ENCODE measurements at places on chromosomes 2 and 18.
A peak's percentile ranks its signal among the peaks of the same experiment; 100 is the strongest.

DNA sequence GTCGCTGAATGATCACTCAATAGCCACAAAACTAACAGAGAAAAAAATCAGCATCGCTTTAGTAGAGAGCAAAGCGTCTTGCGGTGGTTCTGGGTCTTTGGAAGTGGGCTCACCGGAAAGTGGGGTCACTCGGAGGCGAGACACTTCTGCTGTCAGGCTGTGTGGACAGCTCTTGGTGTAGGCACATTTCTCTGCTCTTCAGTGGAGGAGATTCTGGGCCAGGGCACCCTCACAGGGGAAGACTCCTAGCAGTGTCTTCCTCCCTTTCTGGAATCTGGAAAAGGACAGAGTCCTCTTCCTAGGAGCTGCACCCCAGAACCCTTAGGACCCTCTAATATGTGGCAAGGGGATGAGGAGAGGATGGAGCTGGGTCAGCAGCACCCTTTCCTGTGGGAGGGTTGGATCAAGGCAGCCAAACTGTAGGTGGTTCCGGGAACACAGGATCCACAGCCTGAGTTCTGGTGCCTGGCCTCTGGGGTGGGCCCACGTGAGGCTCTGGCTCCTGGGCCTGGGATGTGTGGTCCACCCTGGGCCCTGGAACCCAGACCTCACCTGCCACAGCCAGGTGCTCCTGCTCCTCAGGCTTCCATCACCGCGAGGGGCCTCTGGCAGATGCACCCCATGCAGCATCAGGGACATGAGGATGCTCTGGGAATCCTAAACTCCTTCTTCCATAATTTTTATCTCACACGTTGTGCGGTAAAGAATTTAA is 25.1 kb downstream of the GPR35 start:
- DNase-seq = no peak

DNA sequence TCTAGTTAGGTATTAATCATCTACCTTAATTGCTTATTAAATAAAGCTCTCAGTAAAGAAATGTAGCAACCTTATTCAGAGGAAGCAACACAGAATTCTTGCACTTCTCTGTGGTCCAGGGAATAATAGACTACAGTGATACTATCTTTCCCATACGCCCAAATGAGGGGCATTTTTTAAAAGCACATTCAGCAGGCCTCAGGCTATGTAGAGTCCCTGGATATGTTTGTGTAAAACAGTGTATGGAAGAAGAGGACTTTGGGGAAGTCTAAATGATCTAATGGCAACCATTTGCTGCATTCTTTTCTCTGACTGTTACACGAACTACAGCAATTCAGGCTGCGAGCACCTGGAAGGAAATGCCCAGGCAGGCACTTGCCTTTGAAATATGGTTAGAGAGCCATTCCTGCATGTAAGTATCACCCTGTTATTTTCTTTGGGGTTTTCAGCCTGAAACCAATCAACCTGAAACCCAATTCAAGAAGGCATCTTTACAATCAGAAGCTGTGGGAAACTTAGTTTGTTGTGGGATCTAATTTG is 1814.7 kb upstream of the CELF4 start:
- no peak for DNase-seq

DNA sequence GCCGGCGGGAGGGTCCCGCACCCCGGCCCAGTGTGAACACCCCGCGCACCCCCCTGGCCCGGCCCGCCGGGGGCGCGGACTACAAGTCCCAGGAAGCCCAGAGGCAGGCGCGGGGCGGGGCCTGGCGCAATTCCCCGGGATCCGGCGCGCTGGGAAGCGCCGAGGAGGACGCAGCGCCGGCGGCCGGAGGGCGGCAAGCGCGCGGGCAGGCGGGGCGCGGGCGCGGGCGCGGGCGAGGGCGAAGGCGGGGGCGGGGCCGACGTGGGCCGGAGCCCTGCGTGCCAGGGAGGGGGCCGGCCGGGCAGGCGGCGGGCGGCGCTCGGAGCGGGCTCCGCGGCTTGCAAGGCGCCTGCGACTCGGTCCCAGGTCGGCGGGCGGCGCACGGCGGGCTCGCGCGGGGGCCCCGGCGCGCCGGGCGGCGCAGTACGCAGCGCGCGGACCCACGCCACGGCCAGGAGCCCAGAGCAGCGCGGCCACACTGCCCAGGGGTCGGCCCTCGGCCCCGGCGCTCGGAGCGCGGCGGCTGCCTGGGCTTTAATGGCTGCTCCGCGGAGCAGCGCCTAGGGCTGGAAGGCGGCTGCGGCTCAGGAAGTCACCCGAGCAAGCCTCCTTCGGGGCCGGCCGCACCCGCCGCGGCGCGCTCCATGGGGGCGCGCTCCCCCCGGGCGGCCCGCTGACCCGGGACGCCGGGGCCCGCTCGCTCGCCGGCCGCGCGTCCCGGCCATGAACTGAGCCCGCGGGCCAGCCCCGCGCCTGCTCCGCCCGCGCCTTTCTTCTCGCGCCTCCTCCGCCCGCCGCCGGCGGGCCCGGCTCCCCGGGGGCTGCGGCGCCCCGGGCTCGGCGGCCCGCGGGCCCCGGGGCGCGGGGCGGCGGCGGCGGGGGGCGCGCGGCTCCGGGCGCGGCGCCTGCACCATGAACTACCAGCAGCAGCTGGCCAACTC is at the start of gene AGAP1:
AGAP1 (plus strand) TSS at position 269 of the 941 bp plus-strand sequence.
- no peak for DNase-seq

- no peak for DNase-seq
Measured at GRCh38 chr2:53646788-53647187, 120.8 kb upstream of the CHAC2 start.

GRCh38 chr2:8458503-8459459 is 223.1 kb upstream of the ID2 start:
- DNase-seq = no peak

GRCh38 chr18:65752625-65753325 is 2.0 kb downstream of the CDH7 start:
- no peak for DNase-seq

- DNase-seq = no peak
Measured at GRCh38 chr2:232434091-232434490, 21.9 kb upstream of the ALPI start.

DNA sequence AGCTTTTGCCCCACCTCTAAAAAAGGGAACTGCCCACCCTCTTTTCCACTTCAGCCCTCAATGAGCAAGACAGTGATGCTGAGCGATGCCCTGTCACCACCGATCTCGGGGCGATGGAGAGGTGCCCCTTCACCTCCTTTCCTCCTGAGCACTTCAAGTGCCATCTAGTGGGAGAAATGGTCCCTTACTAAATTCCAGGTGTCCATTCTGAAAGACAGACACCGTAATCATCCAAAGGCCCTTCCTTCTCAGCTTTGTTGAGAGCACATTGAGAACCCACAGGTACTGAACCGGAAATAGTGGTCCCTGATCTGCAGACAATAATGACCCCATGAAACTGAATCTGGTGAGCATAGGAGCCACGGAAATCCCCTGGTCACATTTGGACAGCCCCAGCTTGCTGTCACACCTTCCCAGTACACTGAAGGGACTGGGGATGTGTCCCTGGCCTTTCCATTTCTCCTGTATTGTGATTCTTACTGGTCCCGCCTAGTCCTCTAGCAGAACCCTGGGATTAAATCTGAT is 38.5 kb downstream of the KCTD18 start:
- DNase-seq = no peak

DNA sequence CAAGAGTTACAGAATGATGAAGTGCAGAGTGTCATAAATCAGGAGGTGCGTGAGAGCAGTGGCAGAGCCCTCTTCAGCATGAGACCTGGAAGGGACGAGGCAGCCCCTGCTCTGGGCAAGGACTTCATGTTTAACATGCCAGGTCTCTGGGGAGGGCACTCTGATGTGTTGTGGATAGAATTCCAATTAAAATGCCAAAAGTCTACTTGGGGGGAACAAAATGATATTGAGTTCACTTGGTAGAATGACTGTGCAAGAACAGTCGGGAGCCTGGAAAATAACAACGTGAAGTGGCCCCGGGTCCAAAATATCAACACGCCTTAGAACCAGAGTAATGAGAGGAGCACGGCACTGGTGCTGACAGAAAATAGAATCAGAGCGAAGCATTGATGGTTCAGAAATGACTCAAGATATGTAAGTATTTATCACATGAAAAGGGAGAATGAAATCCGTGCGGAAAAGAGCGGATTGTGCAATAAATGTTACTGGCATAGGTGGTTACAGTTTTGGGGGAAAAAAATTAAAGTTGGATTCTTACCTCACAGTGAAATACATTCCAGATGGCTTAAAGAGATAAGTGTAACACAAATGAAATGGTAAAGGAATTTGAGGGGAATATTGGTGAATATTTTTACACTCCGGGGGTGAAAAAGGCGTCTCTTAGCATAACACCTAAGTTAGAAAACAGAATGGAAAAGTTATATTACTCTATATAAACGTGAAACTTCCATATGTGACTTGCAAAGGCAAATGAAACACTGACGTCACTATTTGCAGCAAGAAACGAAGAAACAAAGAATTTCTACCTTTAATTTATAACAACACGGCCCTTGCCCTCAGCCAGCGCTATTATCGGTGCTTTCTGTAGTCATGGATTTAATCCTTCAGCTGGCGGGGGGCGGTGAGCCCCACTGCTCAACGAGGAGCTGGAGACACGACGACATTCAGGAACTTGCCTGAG is 159.4 kb upstream of the TWIST2 start:
- DNase-seq = no peak

GRCh38 chr2:224126440-224126839 is 87.4 kb upstream of the SERPINE2 start:
- DNase-seq = no peak

- no peak for DNase-seq
Measured at GRCh38 chr2:161044921-161045320, 115.3 kb upstream of the TANK start.

GRCh38 chr2:99715956-99716355 is 226.1 kb upstream of the REV1 start:
- no peak for DNase-seq

- no peak for DNase-seq
Measured at GRCh38 chr2:18551169-18551568, 9.3 kb downstream of the RDH14 start.

DNA sequence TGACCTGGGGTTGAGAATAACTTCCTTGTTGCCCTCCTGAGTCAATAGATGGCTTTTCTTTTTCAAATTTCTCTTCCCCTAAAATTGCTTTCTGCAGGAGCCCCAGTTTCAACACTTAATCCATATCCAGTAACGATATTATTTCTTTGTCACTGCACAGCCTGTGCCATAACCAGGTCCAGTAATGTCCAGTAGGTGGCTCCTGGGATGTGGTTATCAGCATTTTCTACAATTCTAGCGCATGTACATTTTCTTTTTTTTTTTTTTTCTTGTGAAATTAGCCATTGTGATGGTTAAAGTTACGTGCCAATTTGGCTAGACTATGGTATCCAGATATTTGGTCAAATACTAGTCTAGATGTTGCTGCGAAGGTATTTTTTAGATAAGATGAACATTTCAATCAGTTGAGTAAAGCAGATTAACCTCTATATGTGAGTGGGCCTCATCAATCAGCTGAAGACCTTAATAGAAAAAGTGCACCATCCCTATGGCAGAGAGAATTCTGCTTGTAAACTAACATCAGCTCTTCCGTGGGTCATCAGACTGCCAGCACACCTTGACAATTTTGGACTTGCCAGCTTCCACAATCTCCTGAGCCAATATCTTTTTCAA is 72.9 kb upstream of the SCG2 start:
- DNase-seq = peak; percentile 20

- DNase-seq = no peak
Measured at GRCh38 chr2:152564754-152565551, 152.3 kb downstream of the PRPF40A start.

DNA sequence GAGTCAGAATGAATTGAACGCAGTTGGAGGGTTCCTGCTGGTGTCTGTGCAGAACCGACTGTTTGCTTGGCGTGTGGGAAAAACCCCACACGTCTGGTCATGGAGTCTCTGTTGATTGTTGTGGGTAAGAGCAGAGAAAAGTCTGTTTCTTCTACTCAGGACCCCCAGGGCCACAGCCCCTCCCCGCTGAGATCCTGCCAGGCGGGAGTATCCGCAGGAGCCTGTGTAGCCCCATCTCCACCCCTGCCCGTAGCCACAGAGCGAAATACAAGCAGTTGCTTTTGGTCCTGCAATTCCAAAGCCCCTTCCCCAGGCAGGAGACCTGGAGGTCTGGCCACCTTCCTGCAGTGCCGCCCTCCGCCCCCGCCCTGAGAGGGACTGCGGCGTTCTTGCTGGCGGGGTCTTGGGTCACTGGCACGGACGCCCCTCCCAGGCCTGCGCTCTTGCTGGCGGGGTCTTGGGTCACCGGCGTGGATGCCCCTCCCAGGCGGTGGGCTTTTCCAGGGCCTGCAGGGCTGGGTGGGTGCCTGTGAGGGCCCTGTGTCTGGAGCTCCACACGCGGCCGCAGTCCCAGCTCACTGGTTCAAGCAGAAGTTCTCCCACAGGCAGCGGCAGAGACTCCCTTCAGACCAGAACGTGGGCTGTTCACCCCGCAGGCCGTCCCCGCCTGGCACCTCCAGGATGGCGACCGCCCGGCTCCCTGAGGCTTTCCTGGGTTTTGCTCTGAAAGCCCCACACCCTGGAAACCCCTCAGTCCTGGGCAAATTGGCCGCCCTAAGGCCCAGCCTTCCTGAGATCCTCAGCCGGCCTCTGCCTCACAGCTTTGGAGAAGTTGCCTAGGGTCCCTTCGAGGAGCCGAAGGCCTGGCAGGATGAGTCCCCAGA is 76.0 kb upstream of the CTDP1 start:
- DNase-seq = no peak

DNA sequence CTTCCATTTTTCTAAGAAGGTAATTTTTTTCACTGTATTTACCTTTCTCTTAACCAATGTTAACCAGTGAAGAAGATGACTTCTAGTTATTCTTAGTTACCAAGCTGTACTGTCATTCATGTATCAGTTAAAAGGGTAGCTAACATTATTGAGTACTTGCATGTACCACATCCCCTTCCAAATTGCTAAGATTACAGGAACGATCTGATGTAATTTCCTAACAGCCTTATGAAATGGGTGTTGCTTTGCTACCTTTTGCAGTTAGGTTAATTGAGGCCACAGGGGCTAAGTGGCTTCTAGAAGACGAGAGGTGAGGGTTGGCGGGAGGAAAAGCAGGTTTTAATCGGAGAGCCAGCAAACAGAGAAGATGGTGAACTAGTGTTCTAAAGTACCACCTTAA is 1.8 kb upstream of the SULT6B1 start:
- DNase-seq = no peak

GRCh38 chr2:149562324-149562723 is 25.3 kb downstream of the MMADHC start:
- no peak for DNase-seq

DNA sequence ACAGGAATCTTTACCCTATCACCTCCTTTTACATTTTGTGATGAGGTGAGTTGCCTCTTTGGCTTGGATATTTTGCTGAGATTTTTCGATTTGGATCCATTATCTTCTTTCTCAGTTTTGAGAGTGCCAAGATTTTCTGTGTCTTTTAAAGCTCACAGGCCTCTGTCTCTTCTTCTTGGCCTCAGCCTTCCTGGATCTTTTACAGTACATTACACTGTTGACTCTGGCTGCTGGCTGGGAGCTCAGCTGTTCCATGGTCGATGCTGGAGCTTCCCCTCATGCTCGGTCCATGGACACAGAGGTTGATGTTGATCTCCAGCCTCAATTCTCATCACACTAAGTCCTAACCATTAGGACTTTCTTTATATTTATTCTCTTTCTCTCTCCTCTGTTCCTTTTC is 332.8 kb upstream of the UBE2E3 start:
- no peak for DNase-seq

GRCh38 chr2:7666596-7667259 is 749.5 kb downstream of the RNF144A start:
- no peak for DNase-seq
